GM06990 (cell line): ENCODE measurements at places on chromosomes 16 and 17.

- DNase-seq, result no peak
These were observed 25.2 kb upstream of the ERN1 start for GRCh38 chr17:64155129-64155528.

DNA sequence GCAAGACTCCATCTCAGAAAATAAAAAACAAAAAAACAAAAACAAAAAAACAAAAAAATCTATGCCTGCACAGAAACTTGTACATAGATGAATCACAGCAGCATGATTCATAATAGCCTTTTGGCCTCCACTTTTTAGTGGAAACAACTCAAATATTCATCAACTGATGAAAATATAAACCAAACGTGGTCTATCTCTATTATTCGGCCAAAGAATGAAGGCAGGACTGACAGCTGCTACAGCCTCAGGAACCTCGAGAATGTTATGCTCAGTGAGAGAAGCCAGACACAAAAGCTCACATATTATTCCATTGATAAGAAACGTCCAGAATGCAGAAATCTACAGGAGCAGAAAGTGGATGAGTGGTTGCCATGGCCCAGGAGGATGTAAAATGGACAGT is 19.8 kb downstream of the PPL start:
- no peak for DNase-seq

GRCh38 chr17:43536236-43536992 is 9.7 kb downstream of the ETV4 start:
- DNase-seq, result no peak

GRCh38 chr16:83804366-83804765 is 3.4 kb upstream of the HSBP1 start:
- no peak for DNase-seq

DNA sequence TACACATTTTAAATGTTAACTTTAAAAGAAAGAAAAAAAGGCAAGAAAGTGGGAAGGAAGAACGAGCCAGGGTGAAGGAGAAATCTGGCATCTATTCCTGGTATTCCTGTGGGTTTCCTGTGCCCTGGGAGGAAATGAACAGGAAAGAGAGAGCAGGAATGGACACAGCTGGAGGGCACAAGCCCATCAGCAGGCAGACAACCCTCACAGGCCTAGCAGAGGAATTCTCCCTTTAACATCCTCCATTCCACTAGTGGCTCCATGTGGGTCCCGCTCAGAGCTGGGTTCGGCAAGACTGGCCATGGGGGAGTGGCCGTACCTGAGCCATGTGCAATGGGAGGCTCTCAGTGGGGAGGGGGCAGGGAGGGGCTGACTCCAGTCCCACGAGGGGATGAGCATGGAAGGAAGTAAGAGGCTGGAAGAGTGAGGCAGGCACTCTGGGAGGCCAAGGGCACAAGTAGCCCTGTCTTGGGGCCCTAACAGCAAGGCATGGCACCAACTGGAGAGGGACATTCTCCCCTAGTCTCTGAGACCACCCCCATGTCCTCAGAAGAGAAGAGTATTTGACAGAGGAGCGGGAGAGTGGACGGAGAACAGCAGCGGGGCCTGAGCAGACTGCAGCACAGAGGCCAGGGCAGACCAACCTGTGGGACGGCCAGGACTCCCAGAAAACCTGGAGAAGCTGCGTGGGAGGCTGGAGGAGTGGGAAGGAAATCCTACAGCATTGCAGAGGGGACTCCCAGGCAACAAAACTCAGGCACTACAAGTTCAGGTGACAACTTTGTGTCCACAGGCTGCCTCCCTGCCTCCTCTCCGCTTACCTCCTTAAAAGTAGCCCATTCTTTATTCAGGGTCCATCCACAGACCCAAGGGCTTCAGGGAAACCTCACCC is 30.2 kb downstream of the TK2 start:
- no peak for DNase-seq
